ENCODE measurements at places on chromosomes 7 and 10.

DNA sequence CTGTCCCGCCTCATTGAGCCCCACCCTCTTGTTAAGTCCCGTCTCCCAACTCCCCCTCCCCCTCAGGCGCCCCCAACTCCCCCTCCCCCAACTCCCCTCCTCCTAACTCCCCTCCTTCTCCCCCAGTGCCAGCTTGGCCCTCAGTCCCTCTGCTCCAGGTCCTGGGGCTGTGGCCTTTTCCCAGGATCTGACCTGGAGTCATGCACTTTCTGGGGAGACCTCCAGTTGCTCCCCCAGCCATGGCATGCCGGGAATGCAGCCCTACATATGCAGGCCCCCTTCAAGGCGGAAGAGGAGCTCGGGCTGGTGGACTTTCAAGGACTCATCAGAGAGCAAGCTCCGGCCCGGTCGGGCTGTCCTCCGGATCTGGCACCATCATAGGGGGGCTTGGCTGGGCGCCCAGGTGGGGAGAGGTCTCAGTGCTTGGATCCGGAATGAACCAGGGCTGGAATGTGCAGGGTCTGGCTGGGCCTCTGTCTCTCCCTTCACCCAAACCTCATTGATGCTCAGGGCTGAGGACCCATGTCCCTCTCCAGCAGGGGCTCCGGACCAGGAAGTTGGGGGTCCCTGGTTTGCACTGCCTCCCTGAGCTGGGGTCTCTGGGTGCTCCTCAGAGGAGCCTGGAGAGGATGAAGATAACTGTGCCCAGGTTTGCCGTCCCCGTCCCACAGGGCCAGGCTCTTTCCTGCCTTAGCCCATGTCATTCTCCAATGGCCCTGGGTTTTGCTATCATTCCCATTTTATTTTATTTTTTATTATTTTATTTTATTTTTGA lies 41.1 kb downstream of the TMEM270 start:
- DNase-seq, result no peak

- DNase-seq, result no peak
These were observed 1.4 kb upstream of the DRGX start for GRCh38 chr10:49397036-49397999.

- no peak for DNase-seq
These were observed 12.3 kb downstream of the CNPY1 start for GRCh38 chr7:155533827-155534690.

DNA sequence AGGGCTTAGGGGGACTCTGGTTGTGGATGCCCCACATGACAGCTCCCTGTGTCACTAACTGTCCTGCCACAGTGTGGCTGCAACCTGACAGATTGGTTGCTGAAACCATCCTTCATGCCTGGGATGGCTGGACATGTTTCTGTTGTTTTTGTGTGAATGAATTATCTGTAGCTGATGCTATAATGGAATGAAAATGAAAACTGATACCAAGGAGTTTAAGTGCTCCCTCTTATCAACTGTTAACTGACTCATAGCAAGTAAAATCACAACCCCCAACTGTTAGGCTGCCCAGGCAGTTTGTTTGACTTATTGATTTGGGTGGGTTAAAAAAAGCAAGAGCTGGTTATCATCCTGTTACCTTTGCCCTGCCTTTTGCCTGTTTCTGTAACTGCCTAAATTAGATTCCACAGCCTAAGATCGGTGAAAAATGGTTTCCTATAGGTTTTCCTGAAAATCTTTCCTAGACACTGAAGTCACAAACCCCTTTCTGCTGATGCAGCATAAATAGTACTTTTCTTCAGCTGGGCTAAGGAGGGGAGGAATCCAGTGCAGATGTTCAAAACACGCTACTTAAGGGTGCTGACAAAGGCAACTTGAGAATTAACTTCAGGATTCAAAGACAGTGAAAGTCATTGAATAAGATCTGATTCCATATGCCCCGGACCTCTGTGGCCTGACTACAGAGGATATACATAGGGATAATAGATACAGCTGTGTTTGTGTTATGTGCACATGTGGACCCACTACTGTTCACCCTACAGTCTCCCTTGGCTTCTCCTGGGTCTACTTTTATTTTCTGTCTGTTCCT lies 5.7 kb downstream of the FRAT2 start:
- no peak for DNase-seq

GRCh38 chr10:103816431-103816830 lies 38.9 kb downstream of the SH3PXD2A start:
- no peak for DNase-seq

GRCh38 chr10:93495654-93496321 lies 624 bp upstream of the CEP55 start:
- peak; percentile 4 for DNase-seq

Measured in AML-193 (cell line).